Left lung (tissue), 14 donors: ENCODE measurements at places on chromosomes 11 and 22. TPM values are rescaled to one million over a fixed set of nuclear protein-coding genes. Genes with fewer than 3 reads are reported as not detected.

DNA sequence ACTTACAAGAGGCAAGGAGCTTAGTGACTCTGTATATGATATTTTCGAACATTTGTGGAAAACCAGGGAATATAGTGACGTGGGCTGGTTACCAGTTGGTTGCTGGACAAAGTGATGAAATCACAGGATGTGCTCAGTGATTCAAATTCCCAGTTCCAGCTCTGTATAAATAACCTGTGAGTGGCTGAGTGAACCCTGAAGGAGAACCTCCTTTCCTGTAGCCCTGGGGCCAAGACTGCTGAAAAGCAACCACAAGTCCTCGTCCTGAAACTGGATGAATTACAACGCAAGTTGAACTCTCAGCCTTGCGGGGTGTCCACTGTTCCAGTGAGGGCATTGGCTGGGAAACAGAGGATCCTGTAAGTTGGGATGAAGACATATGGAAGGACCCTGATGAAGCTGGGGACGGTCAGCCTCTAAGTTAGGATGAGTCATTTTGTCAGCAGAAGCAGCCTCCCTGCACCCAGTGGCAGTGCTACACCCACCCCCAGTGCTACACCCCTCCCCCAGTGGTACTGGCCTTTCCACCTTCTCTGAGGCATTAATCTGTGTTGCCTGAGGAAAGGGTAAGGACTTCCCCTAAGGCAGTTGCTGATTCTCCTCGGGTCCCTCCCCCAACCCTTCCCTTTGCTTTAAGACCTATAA lies 22.0 kb upstream of the CD81 start:
- H3K4me1 ChIP-seq, result no peaks in the 10 kb centered on the region
- no peaks in the 10 kb centered on the region for H3K36me3 ChIP-seq
- H3K27me3 ChIP-seq, result no peaks in the 10 kb centered on the region

P2RY6 gene
- total RNA-seq, result 4.8 TPM

DNA sequence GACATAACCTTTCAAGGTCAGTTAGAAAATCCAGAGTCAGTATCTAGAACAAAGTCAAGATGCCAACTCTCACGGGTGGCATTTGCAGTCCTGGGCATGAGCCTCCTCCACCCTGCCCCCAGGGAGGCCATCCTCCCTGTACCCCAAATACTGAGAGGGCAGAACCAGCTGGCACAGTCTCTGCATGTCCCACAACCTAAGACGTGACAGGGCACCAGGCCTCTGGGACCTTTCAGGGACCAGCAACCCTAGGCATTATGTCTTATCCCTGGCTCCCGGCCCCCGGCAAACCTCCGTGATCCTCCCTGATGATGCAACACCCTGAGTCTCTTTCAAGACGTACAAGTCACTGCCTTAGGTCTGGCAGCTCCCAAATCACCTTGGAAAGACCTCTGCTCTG lies 2.0 kb downstream of the MB start:
- no peak for DNase-seq
- no peaks in the 10 kb centered on the region for H3K36me3 ChIP-seq
- H3K4me1 ChIP-seq, result no peaks in the 10 kb centered on the region
- H3K4me3 ChIP-seq, result no peak overlapping the region
- H3K27me3 ChIP-seq, result no peaks in the 10 kb centered on the region
- no peak overlapping the region for H3K27ac ChIP-seq

DNA sequence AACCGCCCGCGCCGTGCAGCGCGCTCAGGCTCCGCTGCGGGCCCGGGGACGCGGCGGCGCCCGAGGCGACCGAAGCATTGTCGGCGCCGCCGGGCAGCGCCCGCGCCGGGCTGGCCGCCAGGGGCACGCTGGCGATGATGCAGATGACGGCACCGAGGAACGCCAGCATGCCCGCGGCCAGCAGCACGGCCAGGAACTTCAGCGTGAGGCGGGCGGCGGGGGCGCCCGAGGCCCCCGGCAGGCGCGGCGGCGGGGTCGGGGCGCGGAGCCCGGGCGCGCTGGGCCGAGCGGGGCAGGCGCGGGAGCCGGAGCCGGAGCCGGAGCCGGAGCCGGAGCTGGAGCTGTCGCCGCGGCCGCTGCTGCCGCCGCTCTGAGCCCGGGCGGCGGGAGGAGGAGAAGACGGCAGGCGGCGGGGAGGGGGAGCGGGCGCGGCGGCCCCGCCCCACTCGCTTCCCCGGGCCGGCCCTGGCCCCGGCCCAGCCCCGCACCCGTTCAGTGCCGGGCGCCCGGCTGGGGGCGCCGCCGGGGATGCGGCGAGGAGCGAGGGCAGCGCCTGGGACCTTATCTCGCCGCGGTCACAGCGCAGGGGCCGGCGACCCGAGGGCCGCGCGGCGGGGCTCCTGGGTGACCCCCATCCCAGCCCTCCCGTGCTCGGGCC lies at the start of gene NPTXR:
Gene NPTXR (minus strand): TSS at position 372 of the 658 bp plus-strand sequence.
- no peak for DNase-seq
- peaks cover 79% of the 10 kb centered on the region for H3K27me3 ChIP-seq
- H3K36me3 ChIP-seq, result no peaks in the 10 kb centered on the region
- H3K27ac ChIP-seq, result no peak within 1 kb of the TSS
- peaks cover 16% of the 10 kb centered on the region for H3K4me1 ChIP-seq

DNA sequence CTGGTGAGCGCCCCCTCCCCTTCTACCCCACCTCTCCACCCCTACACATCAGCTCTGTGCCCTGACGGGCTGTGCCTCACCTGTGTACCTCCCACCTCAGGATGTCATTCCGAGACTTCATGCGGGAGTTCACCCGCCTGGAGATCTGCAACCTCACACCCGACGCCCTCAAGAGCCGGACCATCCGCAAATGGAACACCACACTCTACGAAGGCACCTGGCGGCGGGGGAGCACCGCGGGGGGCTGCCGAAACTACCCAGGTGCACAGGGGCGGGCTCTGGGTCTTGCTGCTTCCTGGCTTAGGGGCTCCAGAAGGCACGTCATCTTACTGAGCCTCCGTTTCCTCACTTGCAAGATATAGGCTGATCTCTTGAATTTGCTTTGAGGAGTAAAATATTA lies 6.8 kb downstream of the CAPN1 start:
- DNase-seq, result no peak
- H3K4me1 ChIP-seq, result peaks cover 13% of the 10 kb centered on the region
- no peaks in the 10 kb centered on the region for H3K27me3 ChIP-seq
- no peak overlapping the region for H3K27ac ChIP-seq

DEUP1 gene
- total RNA-seq, result 0.50 TPM

OR4P4 gene
- total RNA-seq, result not detected

DNA sequence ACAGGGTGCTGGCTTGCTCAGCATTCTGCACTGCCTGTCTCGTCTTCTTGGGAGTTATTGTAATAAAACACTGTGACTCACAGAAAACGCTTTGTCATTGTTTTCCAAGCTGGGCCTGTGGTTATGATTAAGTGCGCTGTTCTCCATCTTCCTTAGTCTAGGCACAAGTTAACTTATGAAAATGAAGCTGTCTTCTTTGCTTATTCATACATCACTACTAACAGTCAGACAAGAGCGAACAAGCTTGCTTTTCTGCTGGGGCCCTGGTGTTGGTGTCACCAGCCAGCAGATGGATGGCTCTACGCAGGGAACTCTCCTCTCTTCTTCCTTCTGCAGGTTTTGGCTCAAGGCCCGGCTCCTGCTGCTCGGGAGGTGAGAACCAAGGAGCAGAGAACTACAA lies 380.1 kb upstream of the SYN3 start:
- no peaks in the 10 kb centered on the region for H3K36me3 ChIP-seq
- H3K27me3 ChIP-seq, result no peaks in the 10 kb centered on the region
- no peak overlapping the region for H3K4me3 ChIP-seq
- H3K27ac ChIP-seq, result no peak overlapping the region

- H3K27ac ChIP-seq, result no peak overlapping the region
- H3K4me1 ChIP-seq, result peaks cover 11% of the 10 kb centered on the region
- H3K4me3 ChIP-seq, result no peak overlapping the region
- no peaks in the 10 kb centered on the region for H3K27me3 ChIP-seq
These were observed 16.9 kb downstream of the FXYD6 start for GRCh38 chr11:117859488-117860112.

DNA sequence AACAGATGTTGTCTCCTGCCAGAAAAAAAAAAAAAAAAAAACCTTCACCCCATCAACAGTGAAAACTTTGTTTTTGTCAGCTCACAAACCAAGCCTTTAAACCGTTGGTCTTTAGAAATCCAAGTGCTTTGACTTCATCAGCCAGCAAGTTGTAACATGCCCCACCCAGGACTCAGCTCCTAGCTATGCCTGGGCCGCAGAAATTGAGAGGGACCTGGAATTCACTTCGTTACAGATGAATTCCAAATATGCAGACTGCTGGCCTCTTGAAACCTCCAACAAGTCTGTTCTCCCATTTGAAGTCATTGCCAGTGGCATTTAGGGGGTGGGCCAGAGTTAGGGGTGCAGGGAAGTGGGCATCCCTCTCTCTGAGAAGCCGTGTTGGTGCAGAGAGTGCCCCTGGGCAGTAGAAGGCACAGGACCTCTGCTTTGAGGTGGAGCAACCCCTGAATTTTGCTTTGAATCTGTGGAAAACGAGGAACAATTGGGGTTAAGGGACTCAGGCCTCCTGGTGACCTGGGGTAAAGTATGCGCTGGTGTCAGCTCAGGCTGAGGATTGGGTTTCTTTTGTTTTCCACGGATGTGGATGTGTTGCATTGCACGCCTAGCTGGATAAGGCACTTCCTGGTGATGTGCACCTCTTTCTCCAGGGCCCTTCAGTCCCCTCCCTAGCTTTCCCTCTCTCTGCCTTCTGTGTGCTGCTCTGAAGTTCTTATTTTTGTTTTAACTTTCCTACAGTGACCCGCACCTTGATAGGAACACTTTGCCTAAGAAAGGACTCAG lies 109.5 kb downstream of the DBX1 start:
- H3K27ac ChIP-seq, result peak overlapping the region; percentile 7
- H3K4me3 ChIP-seq, result no peak overlapping the region
- H3K27me3 ChIP-seq, result no peaks in the 10 kb centered on the region
- no peaks in the 10 kb centered on the region for H3K4me1 ChIP-seq
- no peak for DNase-seq

- DNase-seq, result no peak
- no peak overlapping the region for H3K27ac ChIP-seq
- no peaks in the 10 kb centered on the region for H3K36me3 ChIP-seq
- H3K4me1 ChIP-seq, result no peaks in the 10 kb centered on the region
These were observed 16.2 kb downstream of the MPPED1 start for GRCh38 chr22:43428005-43428485.

DNA sequence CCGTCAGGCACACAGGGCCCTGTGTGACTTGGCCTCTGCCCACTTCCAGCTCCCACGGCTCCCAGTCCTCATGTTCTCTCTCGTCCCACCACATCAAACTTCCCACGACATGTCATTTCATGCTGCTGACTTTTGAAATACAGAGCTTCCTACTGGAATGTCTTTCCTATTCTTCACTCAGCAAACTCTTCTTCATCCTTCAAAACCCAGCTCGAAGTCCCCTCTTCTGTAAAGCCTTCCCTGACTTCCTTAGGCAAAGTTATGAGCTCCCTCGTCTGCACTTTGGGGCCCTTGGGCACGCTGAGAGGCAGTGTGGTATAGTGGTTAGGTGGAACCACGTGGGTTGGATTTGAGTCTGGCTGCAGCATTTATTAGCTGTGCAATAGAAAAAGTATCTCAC lies 37.8 kb upstream of the EIF3D start:
- no peak for DNase-seq
- H3K4me1 ChIP-seq, result no peaks in the 10 kb centered on the region
- H3K4me3 ChIP-seq, result no peak overlapping the region
- H3K27ac ChIP-seq, result no peak overlapping the region
- H3K27me3 ChIP-seq, result peaks cover 72% of the 10 kb centered on the region
- no peaks in the 10 kb centered on the region for H3K36me3 ChIP-seq

CEP126 gene
- 3.6 TPM for total RNA-seq

DNA sequence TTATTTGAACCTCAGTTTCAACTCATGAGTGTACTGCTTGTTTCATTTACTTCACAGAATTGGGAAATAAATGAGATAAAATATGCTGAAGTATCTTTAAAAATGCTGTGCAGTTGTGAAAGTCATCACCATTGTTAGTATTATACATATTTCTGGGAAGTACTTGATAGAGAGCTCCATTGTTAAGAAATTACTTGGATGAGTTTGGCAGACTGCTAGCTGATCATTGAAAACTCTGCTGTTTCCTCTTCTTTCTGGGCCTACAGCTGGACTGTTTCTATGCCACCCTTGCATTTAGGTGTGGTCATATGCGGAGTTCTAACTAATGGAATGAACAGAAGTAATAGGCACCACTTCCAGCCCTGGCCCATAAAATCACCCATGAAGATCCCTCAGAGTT lies 10.0 kb downstream of the SIK2 start:
- H3K4me1 ChIP-seq, result peaks cover 18% of the 10 kb centered on the region
- no peaks in the 10 kb centered on the region for H3K36me3 ChIP-seq
- no peaks in the 10 kb centered on the region for H3K27me3 ChIP-seq
- DNase-seq, result peak; percentile 69

DNA sequence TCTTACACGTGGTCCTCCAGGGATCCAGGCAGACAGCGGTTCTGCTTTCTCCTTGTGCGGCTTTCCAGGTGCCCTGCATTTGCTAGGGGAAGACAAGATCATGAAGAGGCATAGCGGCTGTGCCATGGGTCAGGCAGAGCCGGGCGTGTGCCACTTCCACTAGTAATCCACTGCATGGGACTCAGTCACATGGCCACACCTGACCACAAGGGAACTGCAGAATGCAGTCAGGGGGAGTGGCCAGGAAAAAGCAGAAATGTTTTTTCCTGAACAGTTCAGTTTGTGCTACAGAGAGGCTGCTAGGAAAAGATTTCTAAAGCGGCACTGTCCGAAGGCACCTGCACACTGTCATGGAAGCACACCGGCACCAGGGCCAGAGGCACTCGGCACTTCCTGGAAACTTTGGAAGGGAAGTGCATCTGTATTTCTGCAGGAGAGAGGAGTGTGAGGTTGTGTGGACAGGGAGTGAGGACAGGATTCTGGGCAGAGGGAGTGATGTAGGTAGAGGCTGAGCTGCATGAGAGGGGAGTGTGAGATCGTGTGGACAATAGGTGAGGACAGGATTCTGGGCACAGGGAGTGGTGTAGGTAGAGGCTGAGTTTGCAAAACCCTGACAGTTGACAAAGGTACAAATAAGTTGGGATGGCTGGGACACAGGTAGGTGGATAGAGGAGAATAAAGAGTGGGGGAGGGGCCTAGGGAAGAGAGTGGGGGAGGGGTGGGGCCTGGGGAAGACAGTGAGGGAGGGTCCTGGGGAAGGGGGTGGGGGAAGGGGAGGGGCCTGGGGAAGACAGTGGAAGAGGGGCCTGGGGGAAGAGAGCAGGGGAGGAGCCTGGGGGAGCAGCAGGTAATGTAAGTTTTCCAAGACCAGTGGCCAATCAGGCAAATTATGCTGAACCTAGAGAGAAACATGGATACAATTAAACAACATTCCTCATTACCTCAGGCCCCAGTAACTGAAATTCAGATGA lies 1436.3 kb downstream of the TBC1D22A start:
- no peak overlapping the region for H3K27ac ChIP-seq
- no peak for DNase-seq
- H3K36me3 ChIP-seq, result no peaks in the 10 kb centered on the region

- no peaks in the 10 kb centered on the region for H3K36me3 ChIP-seq
- H3K27ac ChIP-seq, result no peak overlapping the region
- no peaks in the 10 kb centered on the region for H3K27me3 ChIP-seq
- no peak for DNase-seq
- no peaks in the 10 kb centered on the region for H3K4me1 ChIP-seq
- no peak overlapping the region for H3K4me3 ChIP-seq
These were observed 78.0 kb upstream of the DRD2 start for GRCh38 chr11:113553235-113553634.
